ENCODE measurements at places on chromosomes 1 and 21. TPM values are rescaled to one million over a fixed set of nuclear protein-coding genes. Genes with fewer than 3 reads are reported as not detected.

FALEC gene
- polyA plus RNA-seq = 0.37 TPM

FHAD1 gene
- 3.3 TPM for polyA plus RNA-seq

SSR2 gene
- 415 TPM for polyA plus RNA-seq

AKR7A3 gene
- 3.2 TPM for polyA plus RNA-seq

GBP7 gene
- 0.19 TPM for polyA plus RNA-seq

MAP10 gene
- polyA plus RNA-seq = 6.4 TPM

ATP13A2 gene
- polyA plus RNA-seq = 38.6 TPM

Data from renal cortex interstitium (tissue), 15 donors.